ENCODE measurements at places on chromosomes 2 and 18.

DNA sequence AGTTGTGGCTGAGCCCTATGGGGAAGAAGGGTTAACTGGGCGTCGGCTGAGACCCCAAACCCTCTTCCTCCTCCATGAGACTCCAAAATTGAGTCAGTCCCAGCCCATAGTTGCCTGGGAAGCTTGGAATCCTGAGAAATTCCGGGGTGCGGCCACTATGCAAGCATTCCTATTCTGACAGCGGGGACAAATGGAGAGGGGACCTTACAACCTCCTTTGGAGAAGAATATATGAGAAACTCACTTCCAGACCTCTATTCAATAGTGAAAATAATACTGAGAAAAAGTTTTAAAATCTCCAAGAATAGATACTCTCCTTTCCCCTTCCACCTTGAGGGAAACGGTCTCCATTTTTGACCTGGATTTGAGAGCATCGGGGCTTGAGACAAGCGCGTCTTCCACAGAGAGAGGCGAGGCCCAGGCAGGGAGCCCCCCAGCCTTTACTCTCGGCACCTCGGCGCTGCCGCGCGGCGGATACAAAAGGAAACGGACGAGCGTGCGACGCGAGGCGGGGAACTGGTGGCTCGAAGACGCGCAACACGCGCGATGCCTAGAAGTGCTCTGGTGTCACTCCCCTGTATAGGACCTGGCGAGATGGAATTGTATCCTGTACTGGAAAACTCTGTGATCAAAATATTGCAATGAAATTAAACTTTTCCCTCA is 11.1 kb downstream of the NR4A2 start:
- no peak for DNase-seq

GRCh38 chr2:157840568-157841156 is 35.5 kb downstream of the ACVR1 start:
- DNase-seq: no peak

DNA sequence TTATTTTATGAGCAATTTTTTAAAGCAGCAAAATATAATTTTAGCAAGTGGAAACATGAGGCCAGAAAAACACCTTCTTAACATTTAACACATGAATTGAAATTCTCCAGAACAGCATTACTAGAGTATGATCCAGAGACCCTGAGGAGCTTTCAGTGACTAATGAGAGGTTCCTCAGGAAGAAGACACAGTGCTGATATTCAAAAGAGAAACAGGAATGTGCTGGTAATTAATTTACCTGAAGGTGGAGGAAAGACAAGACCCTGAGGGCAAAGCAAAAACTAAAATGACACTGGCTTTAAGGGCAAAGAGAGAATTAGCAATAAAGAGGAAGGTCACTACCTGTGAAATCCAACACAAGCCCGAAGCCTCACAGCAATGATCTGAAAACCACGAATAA is 97.0 kb downstream of the CDH2 start:
- DNase-seq: no peak

GRCh38 chr2:150319658-150320555 is 167.6 kb downstream of the RND3 start:
- DNase-seq: no peak

GRCh38 chr2:233556881-233557736 is 9.5 kb downstream of the USP40 start:
- no peak for DNase-seq

All from osteocyte (in vitro differentiated cells).